ENCODE measurements at places on chromosomes 2 and 18.

- no peak for DNase-seq
Observed at GRCh38 chr18:9753846-9754245, 45.7 kb downstream of the RAB31 start.

DNA sequence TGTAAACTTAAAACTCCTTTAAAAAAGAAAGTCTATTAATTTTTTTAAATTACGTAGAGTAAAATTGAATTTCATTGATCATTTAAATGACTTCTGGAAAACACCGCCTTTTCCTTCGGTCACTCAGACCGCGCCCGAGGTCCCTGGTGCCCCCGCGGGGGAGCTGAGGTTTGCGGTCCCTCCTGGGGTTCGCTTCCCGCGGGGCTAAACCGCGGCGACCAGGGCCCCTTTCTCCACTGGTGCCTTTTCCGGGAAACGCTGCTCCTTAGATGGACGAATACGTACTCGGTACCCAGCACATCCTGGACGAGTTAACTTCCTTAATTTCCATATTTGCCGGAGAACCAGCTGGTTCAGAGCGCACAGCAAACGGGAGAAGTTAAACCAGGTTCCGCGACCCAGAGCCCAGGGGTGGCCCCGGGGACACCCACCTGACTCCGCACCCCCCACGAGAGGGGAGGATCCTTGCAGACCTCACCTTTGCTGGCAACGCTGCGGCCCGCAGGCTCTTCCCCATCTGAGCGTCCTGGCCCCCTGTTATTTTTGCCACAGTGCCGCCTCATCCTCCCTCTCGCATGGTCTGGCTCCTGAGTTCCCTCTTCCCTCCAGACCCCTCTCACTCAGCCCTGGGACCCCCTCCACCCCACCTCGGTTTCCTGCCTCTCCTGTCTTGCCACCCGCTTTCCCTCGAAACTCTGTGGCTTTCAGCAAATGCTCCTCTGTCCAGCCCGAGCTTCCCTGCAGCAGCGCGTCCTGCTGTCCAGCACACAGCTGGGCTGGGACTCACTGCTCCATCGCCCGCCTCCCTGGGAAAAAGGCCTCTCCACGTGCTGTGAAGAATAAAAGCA lies 420.0 kb upstream of the MYT1L start:
- DNase-seq = no peak

GRCh38 chr2:128805237-128805636 lies 486.6 kb upstream of the HS6ST1 start:
- DNase-seq = no peak

- DNase-seq = no peak
Observed at GRCh38 chr2:24958411-24958935, 13.3 kb downstream of the DNAJC27 start.

- no peak for DNase-seq
Observed at GRCh38 chr2:3725458-3726250, 22.3 kb downstream of the DCDC2C start.

GRCh38 chr2:100244881-100245605 lies 77.3 kb downstream of the LONRF2 start:
- DNase-seq = no peak
